ENCODE measurements at places on chromosomes 5 and 9. TPM values are rescaled to one million over a fixed set of nuclear protein-coding genes. Genes with fewer than 3 reads are reported as not detected.

The TTC16 gene
- polyA plus RNA-seq: 0.98 TPM

The ADRB2 gene
- polyA plus RNA-seq: 1.2 TPM

DNA sequence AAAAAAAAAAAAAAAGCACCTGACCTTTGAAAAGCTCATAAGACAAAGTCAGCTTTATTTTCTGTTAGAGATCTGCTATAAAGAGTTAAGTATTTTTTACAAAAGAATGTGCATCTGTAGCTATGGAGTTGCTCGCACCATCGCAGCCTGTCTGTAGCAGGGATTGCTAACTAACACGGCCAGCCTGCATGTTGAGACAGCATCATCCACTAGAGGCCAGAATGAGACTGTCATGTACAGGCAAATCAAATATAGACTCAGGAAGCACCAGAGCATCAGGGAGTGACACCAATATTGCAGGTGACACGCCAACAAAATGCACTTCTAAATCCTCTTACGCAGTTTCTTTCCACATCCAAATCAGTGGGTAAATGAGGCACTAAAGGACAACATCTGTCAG is 136.3 kb upstream of the RASEF start:
- DNase-seq: no peak

GRCh38 chr9:69546265-69546664 is 125.9 kb downstream of the APBA1 start:
- DNase-seq: no peak

- DNase-seq: no peak
Measured at GRCh38 chr5:54470128-54470527, 14.6 kb downstream of the HSPB3 start.

DNA sequence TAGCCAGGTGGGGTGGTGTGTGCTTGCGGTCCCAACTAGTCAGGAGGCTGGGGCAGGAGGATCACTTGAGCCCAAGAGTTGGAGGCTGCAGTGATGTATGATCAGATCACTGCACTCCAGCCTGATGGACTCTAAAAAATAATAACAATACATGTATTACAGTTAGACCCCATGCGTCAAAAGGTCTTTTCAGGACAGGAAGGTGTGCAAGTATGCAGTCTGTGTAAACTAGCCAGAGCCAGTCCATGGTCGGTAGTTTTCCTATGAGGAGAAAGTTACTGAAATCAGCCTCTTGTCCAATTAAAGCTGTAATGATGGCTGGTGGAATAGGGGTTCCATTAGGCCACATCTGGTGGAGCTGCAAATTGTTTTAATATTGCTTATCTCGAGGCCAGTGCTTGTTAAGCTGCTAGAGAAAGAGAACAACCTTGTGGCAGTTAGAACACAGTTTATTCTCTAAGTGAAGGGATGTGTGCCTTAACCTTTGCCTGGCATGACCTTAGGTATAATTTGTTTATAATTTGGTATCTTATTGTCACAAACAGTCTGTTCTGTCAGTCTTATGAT is 1.5 kb upstream of the STOM start:
- no peak for DNase-seq

The ZNF622 gene
- 11.2 TPM for polyA plus RNA-seq

The IFNK gene
- polyA plus RNA-seq: not detected

GRCh38 chr5:102453716-102454115 is 45.1 kb downstream of the SLCO6A1 start:
- DNase-seq: no peak

DNA sequence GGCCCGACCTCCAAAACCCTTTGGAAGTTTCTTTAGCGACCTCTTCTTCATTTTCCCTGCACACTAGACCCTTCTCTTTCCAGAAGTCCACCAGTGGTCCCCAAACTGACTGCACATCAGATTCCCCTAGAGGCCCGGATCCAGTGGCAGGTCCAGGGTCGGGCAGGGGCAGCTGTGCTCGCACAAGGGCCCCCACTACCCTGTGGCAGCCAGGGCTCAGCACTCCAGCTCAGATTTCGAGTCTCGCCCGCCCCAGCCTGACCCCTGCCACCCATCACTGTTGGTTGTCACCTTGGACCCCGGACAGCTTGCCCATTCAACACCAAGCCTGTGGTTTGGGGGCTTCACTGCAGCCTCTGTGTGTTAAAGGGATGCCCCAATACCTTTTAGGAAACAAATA is 7.8 kb upstream of the ZDHHC12 start:
- no peak for DNase-seq

DNA sequence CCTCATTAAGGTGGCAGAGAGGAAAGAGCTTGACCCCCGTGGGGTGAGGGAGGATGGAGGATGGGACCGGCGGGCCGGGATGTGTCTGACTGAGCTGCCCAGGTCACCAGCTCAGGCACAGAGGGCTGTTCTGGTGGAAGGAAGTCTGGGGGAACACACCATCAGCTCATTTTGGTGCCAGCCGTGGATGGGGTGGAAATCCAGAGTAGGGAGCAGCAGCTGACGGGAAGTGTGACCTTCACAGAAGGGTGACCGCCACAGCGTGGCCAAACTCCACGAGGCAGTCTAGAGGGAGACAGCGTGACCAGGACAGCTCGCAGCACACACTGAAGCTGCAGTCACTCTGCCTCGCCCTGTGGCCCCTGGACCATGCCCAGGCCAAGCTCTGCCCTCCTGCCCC is 45.3 kb upstream of the PHYKPL start:
- no peak for DNase-seq

DNA sequence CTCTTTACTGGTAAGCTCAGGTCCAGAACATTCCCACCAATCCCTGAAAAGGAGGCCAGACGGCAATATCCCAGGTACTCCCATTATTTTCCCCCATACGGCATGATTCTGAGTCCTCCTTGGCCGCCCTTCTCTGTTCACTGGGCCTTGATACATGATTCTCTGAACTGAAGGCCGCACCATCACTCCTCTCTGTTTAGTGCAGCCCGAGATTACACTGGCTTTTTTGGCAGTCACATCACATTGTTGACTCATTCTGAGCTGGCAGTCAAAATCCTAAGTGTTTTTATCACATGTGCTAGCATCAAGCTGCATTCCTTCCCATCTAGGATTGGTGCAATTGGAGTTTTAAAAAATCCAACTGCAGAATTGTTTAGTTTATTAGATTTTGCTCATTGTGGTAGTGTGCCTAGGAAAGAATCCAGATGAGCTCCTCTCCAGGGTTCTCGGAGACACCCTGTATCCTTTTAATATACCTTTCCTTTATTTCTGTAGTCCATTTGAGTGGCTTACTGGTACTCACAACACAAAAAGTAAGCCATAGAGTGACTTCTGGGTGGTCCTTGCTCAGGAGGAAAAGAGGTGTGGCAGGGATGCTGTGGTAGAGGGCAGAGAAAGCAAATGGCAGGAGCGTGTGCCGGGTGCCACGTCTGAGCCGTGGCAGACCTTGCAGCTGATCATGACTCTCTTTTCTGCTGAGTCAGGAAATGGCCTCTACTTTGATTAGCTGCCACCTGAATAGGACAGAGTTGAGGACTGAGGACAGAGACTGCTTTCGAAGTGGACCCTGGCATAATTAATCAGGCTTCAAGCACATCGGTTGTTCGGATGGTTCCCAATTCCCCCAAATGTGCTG is 121.1 kb upstream of the IL12B start:
- no peak for DNase-seq

The GLDC gene
- 0.17 TPM for polyA plus RNA-seq

- DNase-seq: no peak
Measured at GRCh38 chr5:104599726-104600125, 1037.1 kb upstream of the NUDT12 start.

GRCh38 chr5:95375591-95375990 is 15.6 kb upstream of the FAM81B start:
- DNase-seq: no peak

DNA sequence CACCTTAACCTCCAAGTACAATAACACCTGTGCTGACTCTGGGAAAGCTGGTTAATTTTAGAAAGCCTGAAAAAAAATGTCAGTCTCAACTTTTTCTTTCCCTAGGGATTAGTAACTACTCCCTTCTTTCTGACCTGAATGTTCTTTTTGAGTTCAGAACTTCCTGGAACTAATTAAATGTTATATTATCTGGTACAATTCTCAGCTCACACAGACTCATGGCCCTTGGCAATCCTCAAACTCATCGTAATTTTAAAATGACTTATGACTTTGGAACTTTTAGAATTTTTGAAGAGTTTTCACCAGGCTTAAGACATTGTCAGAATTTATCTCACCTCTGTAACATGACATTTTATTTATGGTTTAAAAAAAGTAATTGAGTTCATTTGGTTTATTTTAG is 315.0 kb downstream of the FER start:
- DNase-seq: no peak

The MAN2A1 gene
- 10.6 TPM for polyA plus RNA-seq

The BRINP1 gene
- polyA plus RNA-seq: 0.05 TPM

The NEURL1B gene
- polyA plus RNA-seq: 1.0 TPM

GRCh38 chr5:173718469-173718868 is 102.0 kb upstream of the BOD1 start:
- no peak for DNase-seq

The DMGDH gene
- 0.13 TPM for polyA plus RNA-seq

The CERCAM gene
- polyA plus RNA-seq: 7.4 TPM

- DNase-seq: no peak
Measured at GRCh38 chr5:166834246-166834645, 1457.2 kb upstream of the WWC1 start.

- DNase-seq: no peak
Measured at GRCh38 chr5:163360656-163361055, 76.7 kb upstream of the CCNG1 start.

- no peak for DNase-seq
Measured at GRCh38 chr5:126915496-126915895, 114.9 kb downstream of the MARCHF3 start.

DNA sequence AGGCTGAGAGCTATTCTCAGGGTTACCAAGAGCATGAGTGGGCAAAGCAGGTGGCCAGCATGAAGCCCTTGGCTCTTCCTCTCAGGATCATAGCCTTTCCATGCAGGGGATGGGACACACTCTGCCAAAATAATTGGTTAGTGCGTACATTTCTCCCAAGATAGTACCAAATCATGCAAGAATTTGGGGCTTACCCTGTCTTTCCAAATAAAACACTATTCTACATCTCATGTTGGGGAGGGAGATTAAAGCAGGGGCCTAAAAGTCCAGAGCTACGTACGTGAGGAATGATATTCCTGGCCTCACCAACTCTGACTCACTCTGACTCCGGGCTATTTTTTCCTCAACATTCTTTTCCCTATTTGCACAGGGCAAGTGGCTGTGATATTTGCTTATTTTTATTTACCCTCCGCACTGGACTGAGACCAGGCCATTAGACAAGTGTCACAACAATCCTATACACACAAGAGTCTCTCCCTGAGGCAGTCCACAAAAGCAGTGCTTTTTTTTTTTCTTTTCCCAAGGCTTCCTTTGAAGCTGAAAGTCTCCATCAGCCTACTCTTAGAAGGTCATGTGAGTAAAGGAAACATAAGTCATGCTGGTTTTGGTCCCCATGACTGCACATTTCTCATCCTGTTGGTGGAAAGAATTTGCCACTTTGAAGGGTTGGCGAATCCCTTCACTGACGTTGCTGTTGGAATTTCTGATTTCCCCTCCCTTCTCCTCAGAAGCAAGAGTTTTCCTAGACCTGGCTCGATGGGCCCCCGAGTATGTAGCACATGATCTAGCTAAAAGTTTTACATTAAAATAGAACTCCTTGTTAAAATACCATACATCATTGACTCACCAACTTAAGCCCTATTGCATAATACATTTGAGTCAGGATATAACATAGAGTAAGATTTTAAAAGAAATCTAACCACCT is 40.0 kb downstream of the TMEM252 start:
- no peak for DNase-seq

The SPATA31C1 gene
- polyA plus RNA-seq: not detected

GRCh38 chr9:136059321-136059791 is 35.7 kb downstream of the NACC2 start:
- peak; percentile 75 for DNase-seq

GRCh38 chr5:173028811-173029327 is 27.3 kb upstream of the CREBRF start:
- no peak for DNase-seq

The DELE1 gene
- 36.1 TPM for polyA plus RNA-seq

DNA sequence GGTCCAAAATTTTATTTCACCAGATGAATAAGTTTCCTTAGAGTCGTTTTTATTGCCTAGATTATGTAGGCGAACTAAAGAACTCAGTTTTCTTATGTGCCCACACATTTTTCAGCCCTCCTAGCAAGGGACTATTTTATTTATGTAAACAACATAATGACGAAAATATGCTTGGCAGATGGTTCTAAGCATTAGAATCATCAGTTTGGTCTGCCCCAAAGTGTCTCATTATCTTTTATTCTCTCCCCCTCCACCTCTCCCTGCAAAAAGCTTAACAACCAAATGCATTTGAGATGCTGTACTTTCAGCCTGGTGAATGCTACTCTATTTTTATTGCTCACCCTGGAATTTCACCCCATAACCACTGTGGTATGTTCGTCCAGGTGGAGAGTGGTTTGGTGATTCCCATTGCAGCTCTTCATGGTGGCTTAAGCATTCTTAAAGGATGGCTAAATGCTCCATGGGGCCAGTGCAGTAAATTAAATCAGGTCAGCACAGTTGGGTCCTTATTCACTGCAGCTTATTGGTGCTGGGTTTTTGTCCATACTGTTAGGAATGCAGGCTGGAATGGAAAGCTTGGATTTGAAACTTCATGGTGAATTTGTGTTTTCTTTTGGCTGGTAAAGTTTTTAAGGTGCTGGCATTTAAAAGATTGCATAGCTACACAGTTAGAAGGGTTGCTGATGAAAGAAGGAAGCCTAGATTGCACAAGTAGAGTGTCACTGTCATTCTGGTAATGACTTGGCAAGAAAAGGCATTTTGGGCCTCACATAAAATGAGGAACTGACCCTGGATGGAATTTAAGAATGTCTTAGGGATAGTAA is 39.2 kb downstream of the TLE4 start:
- DNase-seq: no peak

- DNase-seq: no peak
Measured at GRCh38 chr5:142110046-142110531, 1.5 kb downstream of the NDFIP1 start.

GRCh38 chr5:1914471-1914870 is 31.7 kb upstream of the IRX4 start:
- peak; percentile 54 for DNase-seq

The OTP gene
- polyA plus RNA-seq: not detected

DNA sequence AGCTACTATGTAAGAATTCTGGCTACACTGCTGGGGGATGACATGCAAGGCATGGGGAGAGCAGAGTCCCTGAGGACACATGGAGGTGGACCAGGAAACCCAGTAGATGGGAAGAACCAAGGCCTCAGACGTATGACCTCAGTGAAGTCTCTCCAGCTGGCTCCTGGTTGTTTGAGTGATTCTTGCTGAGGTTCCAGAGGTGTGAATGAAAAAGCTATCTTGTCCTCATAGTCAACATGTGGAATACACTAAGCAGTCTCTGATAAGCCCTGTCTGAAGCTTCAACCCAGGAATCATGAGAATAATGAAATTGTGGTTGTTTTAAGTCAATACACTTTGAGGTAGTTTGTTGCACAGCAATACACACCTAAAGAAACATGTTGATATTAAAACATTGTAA is 78.0 kb downstream of the GABRA6 start:
- no peak for DNase-seq

- no peak for DNase-seq
Measured at GRCh38 chr9:80928697-80929096, 760.6 kb downstream of the TLE1 start.

Data from spleen (tissue), 13 donors.